ENCODE measurements at places on chromosomes 12 and 14. TPM values are rescaled to one million over a fixed set of nuclear protein-coding genes. Genes with fewer than 3 reads are reported as not detected.

Gene RNASE4
- 44.5 TPM for polyA plus RNA-seq

Gene RAD51AP1
- 4.6 TPM for polyA plus RNA-seq

Gene TAS2R42
- polyA plus RNA-seq: 0.39 TPM

Gene ANAPC7
- polyA plus RNA-seq: 28.3 TPM

Gene PAN2
- polyA plus RNA-seq: 41.1 TPM

Gene NDRG2
- 112 TPM for polyA plus RNA-seq

Gene LRFN5
- polyA plus RNA-seq: 1.8 TPM

Gene ESPL1
- 5.8 TPM for polyA plus RNA-seq

Gene CLEC7A
- 1.3 TPM for polyA plus RNA-seq

Gene GLT1D1
- polyA plus RNA-seq: 1.9 TPM

Gene AGAP2
- 0.04 TPM for polyA plus RNA-seq

DNA sequence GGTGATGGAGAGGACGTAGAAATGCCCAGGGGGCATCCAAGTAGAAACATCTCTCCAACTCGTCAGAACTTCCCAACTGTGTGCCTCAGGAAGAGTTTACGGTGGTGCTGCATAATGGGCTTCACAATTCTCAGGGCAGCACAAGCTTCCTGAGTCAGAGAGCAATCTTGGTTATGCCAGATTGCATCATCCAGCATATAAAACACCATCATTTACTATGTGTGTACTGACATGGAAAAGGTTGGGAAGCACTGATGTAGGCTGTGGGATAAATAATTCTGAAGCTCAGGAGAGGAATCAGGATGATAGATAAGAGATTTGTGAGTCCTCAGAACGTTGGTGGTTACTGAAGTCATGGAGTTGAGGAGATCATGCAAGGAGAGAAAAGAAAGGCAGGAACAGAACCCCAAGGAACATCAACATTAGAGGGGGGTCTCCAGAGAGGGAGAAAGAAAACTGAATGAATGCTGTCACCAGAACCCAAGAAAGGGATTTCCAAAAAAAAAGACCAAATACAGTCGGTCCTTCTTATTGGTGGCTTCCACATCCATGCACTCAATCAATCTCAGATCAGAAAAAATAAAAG, 4.7 kb upstream of the NCKAP5L start:
- DNase-seq: no peak

DNA sequence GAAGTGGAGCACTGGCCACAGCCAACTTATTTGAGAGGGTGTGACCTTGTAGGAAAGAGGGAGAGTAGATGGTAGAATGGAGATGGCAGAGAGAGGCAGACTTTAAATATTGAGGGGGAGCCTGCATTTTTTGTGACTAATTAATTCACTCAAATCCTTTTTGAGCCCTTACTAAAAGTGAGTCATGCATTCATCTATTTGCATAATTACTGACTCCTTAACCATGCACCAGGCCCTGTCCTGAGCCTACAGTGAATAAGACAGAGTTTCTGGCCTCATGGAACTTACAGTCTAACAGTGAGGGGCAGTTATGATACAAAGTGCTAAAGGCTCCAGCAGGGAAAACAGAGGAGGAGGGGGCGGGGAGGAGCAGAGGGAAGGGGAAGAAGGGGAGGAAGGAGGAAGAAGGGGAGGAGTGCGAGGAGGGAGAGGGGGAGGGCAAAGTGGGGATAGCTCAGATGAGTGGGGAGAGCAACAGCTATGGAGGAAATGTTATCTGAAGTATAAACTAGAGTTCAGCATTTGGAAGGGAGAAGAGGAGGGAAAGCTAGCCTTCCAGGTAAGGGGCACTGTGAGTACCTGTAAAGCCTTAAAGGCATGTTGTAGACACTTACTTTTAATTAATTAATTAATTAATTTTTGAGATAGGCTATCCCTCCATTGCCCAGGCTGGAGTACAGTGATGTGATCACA, 7.5 kb upstream of the CTDSP2 start:
- no peak for DNase-seq

- DNase-seq: no peak
Measured at GRCh38 chr14:52051871-52052270, 17.0 kb downstream of the NID2 start.

- DNase-seq: no peak
Measured at GRCh38 chr12:106170285-106170684, 31.5 kb upstream of the NUAK1 start.

- no peak for DNase-seq
Measured at GRCh38 chr12:67633708-67634107, 14.8 kb upstream of the DYRK2 start.

DNA sequence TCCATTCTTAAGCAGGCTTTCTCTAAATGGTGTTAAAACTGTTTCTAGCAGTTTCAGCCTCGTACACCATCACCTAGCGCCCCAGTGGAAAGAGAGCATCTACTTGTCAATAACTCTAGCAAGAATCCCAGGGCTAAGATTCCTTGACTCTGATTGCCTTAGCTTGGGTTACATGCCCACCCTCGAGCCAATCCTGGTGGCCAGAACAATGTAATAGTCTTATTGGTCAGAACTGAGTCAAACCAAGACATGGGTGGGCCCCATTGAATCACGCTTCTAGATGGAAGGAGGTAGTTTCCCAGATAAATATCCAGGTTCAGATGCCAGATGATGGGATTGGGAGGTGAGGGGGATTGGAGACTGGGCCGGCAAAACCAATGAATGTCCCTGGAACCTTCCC, 55.9 kb upstream of the MED13L start:
- no peak for DNase-seq

GRCh38 chr12:107439026-107439738, 246.4 kb upstream of the PWP1 start:
- DNase-seq: no peak

DNA sequence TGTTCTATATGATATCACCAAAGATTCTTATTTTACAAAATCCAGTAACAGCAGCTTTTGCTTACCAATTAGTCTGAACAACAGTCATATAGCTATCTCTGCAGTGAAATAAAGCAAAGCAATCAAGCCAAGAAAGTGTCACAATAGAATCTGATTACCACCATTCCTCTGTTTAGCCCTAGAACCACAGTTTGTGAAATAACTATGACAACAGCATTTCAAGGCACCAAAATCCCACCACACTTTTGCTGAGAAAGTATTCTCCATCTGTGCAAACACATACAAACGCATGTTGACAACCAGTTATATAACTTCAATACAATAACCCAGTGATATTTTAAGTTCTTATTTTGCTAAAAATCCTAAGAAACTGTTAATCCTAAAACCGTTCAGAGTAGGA, 7.4 kb downstream of the PPP1R13B start:
- DNase-seq: no peak

- no peak for DNase-seq
Measured at GRCh38 chr14:59931237-59931636, 11.3 kb downstream of the LRRC9 start.

GRCh38 chr14:20631880-20632389, 9.6 kb downstream of the OR6S1 start:
- DNase-seq: peak; percentile 83

DNA sequence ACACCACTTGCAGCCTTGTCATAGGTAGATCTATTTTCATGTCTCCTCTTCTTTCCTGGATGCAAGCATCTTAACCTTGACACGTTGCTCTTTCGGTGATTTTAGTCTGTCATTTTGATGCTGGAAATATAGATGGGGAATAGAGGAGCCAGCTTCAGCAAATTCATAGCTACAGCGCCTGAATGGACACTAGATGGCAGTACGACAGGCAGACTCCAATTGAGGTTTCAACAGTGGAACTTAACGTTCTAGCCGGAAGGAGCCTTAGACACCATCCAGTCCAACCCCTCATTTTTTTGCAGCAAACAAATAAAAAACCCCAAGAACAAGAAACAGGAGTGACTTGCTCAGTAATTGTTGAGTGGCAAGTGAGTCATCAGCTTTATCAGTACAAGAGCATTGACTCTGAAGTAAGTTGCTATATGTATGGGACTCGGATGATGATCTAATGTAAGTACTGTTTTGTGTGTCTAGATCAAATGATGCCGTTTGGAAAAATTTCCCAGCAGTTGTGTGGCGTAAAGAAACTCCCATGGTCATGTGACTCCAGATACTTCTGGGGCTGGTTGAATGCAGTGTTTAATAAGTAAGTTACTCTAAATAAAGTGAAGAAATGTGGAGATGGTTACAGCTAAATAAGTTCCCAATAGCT, 9.0 kb downstream of the DMAC2L start:
- DNase-seq: peak; percentile 91

All from hepatocyte (in vitro differentiated cells).